Inflammatory macrophage treated with lipopolysaccharide for 1 hour (primary cell): ENCODE measurements at places on chromosomes 5 and 9.

GRCh38 chr9:8643896-8644295 is 844.3 kb upstream of the DMAC1 start:
- no peak for DNase-seq

DNA sequence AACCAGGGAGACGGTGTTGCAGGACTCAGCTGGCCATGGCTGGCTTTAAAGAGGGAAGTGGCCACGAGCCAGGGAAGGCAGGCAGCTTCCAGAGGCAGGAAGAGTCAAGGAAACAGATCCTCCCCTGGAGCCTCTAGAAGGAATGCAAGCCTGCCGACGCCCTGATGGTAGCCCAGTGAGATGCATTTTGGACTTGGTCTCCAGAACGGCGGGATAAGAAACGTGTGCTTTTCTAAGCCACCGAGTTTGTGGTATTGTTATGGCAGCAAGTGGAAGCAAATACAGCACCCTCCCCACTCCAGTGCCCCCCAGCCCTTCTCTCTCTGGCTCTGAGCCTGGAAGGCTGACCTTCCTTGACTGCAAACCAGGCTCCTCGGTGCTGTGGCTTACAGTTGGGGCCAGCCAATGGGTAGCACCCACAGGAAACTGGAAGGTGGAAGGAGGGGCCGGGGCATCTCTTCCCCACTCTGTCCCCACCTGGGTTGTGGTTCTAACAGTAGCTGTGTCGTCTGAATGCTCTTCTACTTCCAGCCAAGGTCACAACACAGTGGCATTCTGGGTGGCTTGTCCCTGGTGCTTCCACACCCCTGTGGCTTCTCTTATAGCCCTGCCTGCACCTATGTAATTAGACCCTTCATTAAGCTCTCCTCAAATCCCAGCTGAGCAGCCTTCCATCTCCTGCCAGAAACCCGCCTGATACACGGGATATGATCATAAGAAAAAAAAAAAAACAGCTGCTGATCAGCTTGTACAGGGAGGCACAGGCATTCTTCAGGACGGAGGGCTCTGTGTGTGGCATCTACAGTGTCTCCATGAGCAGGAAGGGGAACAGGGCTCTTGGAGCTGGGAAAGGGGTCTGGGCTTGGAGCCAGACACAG is 29.9 kb upstream of the UNC5A start:
- no peak for DNase-seq

DNA sequence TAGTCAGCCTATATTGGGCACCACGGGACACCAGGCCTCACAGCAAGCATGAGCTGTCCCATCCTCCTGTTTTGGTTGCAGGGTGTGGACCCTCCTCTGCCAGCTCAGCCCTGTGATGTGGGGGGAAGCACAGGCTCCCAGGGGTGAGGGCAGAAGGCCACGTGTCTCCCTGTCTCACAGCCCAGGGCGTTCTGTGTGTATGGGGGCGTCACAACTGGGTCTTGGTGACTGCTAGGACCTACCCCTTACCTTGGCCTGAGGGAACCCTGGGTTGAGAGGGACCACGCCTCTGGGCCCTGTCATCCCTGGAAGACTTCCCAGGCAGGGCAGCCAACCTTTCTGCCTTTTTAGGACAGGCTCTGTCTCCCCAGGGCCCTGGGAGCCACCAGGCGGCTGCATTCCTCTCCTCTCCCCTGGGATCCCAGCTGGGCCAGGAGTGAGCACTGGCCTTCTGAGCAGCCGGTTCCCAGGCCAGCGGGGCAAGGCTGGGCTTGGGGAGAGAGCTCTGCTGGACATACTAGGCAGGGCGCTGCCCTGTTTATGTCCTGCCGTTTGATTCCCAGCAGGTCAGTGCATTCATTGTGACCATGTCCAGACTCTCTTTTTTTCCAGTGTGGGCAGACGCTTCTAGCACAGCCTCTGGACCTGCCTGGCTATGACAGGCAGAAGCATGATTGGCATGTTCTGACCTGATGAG is 97.4 kb downstream of the DAB2IP start:
- no peak for DNase-seq

GRCh38 chr9:112112941-112113681 is 62.0 kb downstream of the SUSD1 start:
- no peak for DNase-seq

- no peak for DNase-seq
Observed at GRCh38 chr9:135321580-135321979, 158.0 kb upstream of the PPP1R26 start.

- no peak for DNase-seq
Observed at GRCh38 chr9:97961361-97961760, 21.8 kb upstream of the ANP32B start.

GRCh38 chr5:36277521-36278176 is 24.1 kb downstream of the RANBP3L start:
- peak; percentile 56 for DNase-seq

DNA sequence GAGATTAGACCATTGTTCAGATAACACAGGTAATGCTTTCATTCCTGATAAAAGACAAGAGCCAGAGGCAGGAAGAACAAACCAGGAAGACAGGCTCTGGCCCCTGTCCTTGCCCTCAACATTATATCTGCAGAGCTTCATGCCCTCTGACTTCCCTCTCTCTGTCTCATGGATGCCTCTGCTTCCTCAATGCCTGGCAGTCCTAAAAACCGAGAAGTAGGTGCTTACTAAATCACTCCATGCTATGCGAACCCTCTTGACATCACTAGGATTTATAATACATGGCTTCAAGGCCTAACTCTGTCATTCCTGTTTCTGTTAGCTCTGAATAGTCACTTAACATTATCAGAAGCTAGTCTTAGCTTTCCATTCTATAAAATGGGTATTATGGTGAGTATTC is 117.8 kb downstream of the TLR4 start:
- DNase-seq, result peak; percentile 29

DNA sequence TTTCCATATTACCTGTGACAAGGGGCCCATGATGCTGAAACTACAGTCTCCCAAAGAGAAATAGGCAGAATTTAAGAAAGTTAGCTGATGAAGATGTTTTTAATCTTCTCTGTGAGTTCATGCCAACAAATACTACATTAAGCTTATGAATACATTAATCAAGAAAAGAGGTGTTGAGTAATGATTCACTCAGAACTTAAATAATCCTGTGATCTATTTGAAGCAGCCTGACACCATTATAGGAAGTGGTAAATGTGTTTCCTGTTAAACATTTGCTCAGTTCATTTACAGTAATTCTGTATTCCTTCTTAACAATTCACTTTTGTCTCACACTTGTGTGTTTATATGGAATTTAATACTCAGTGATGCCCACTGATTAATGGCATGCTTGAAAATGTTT is 75.0 kb upstream of the IZUMO3 start:
- DNase-seq, result no peak

- no peak for DNase-seq
Observed at GRCh38 chr5:93715761-93716160, 25.6 kb downstream of the POU5F2 start.

DNA sequence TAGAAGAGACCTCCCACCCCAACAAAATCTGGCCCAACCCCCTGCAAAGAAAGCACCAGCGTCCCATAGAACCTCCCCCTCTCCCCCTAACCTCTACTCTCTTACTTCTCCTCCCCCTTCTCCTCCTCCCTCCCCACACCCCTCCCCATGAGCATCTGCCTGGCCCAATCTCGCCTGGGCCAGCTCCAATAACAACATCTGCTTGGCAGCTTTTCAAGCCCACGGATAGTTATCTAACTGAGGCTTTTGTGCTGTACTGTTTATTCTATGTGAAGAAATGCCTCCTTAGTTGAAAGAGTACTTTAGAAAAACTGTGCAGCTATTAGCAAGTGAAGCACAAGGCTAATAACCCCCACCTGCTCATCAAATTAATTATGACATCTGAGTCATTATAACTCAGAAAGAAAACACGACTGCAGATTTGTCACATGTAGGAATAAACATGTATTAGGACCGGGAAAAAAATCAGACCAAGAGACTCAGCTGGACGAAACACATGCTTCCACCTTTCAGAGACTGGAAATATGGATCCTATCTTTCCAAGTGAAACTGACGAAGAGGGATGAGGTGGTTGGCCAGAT is 42.8 kb downstream of the NFIB start:
- DNase-seq, result no peak

- DNase-seq, result peak; percentile 35
Observed at GRCh38 chr5:149381986-149382338, 2.9 kb upstream of the IL17B start.

DNA sequence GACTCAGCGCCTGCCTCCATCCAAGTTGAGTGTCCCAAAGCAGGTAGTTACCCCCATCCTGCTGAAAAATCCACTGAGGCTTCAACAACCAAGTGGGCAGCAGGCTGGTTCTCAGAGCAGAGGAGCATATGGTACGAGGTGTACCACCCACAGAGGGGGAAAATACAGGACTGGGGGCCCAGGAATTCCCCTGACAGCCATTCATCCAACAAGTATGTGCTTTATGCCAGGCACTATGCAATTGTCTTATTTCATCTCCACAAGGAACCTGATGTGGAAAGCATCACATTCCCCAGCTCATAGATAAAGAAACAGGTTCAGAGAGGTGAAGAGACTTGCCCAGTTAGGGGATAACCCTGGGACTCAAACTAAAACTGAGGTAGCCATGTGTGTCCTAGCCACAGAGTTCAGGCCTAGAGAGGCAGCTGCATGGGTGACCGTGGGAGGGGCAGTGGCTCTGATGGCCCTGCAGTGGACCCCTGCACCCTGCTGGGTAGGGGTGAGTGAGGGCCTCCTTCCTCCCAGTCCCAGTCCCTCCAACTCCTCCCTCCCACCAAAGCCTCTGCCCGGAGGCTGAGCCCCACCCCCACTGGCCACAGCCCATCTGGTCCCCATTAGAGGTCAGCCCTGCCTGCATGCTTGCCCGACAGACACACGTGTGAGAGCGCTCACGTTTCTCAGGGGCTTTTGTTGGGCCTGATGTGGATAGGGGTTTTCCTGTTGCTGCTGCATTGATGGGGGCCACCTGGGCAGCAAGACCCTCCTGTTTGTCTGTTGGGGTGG is 11.5 kb downstream of the PDLIM4 start:
- no peak for DNase-seq

DNA sequence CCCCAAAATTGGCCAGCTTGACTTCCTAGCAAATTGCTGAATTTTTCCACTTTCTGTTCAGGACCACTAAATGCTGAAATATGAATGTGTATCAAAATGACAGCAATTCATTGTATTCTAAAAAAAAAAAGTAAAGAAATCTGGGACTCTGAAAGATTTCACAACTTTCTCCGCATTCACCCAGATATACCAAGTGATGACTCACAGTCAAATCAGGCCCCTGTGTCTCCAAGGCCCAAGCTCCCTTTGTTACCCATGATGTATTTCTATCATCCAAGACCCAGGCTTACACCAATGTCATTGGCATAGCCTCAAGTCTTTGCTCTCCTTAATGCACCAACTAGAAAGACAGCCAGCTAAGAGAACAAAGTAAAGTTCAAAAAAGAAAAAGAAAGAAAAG is 493.9 kb downstream of the NTRK2 start:
- DNase-seq, result no peak

DNA sequence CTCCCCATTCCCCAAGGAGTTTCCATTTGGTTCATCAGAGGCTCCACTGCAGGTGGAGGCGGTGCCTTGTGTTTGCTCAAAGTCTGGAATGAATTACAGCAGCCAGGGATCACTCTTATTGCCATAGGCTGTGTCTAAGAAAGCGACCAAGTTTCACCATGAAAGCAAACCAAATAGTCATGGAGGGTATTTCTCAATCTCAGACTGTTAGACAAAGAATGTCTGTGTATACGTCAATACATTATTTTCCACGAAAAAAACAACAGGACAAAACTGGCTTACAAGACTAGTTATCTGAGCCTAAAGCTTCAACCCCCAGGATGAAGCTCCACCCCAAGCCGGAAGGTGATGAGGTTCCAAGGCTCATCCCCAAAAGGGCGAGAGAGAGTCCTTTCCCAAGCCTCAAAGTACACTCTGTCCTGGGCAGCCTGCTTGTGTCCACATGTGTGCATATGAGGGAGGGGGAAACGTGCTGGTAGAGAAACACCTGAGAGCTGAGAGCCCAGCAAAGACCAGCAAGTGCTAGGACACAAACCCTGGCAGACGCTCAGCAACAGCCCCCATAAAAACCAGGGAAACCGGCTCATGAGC is 4.3 kb downstream of the B4GALT1 start:
- DNase-seq, result no peak

DNA sequence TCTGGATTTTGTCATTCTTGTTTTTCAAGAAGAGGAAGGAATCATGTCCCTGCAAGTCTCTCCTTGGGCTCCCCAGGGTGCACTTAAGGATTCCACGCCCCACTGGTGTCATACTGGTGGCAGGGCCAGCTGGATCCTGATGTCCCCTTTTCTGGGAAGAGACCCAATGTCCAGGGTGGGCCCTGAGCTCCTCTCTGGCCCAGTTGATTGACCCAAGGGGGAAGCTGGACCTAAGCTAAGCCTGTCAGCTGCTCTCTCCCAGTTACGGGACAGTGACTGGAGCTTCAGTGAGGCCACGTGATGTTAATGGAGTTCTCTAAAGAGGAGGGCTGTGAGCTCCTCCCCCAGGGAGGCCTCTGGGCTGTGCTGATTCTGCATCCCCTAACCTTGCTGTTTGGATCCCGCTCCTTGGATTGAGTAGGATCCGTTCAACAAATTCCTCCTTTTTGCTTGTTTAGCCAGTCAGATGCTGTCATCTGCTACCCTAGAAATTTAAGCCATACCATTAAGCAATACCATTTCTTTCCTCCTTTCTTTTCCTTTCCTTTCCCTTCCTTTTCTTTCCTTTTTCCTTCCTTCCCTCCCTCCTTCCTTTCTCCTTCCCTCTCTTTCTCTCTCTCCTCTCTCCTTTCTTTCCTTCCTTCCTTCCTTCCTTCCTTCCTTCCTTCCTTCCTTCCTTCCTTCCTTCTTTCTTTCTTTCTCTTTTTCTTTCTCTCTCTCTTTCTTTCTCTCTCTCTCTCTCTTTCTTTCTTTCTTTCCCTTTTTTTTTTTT is 17.2 kb downstream of the NKX2-5 start:
- no peak for DNase-seq

- DNase-seq, result no peak
Observed at GRCh38 chr9:35396560-35397215, 93.2 kb upstream of the RUSC2 start.

DNA sequence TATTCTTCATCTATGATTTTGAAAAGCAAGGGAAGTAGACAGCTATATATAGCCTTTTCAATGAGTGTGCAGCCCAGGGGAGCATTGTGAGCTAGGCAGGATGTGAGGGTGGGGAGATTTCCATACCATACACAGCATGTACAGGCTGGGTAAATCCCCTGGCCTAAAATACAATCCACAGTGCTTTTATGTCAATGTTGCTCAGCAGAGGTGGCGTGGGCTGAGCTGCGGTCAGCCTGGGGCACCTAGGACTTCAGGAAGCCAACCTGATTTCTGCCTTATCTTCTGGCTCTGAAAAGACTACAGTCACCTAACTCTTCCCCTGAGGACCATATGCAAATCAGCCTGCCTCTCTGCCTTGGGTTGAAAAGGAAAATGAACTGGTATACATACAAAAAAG is 6.3 kb upstream of the GARIN3 start:
- DNase-seq, result peak; percentile 53

- DNase-seq, result peak; percentile 20
Observed at GRCh38 chr9:107216329-107216728, 66.8 kb upstream of the RAD23B start.

DNA sequence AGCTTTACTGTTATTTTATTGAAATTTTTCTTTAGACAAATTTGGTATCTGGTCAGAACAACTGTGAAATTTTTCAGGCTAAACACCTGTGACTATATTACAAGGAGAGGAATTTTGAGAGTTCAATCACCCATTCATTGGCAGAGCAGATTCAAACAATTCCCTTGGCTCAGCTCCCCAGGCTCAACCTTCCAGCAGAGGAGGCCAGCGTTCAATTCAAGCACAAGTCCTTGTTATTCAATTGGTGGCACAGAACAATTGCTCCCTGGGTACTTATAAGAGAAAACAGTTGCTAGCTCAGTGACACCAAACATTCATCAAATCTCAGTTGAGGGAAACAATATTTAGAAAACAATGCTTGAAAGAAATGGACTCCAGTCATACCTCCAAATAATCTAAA is 83.3 kb downstream of the SUSD1 start:
- no peak for DNase-seq
